NCI-H1105 (cell line): ENCODE measurements at places on chromosomes 16 and 17.

GRCh38 chr17:15411384-15412198 is 55.8 kb downstream of the CDRT4 start:
- no peak for DNase-seq

- DNase-seq = no peak
Measured at GRCh38 chr16:82767808-82768207, 141.0 kb downstream of the CDH13 start.

- peak; percentile 82 for DNase-seq
Measured at GRCh38 chr17:81566461-81567126, 14.4 kb upstream of the FAAP100 start.

- no peak for DNase-seq
Measured at GRCh38 chr17:52147872-52148271, 10.6 kb downstream of the CA10 start.

DNA sequence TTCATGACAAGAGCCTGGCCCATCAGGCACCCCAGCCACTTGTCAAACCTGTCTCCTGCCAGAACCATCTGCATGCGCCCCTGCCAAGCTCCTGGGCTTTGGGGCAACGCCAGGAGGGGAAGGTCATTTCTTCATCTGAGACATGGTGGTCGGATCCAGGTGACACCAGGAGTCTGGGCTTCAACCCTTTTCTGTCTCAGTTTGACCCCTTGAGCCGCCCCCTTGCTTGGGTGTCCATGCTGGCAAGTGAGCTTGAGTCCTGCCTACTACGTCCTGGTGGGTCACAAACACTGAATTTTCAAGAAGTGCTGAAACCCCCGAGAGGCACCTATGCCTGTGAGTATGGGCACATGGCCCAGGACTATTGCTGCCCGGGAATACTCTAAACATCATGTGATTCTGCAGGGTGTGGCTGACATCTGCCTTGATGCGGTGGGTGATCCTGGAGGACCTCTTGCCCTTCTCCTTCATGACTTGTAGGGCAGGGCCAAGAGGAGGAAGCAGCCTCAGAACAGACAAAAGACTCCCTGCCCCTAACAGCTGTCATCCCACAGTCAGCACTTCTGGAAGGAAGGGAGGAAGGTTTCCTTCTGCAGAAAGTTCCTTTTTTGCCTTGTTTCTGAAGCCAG is 43.4 kb downstream of the TNFRSF13B start:
- DNase-seq = no peak

DNA sequence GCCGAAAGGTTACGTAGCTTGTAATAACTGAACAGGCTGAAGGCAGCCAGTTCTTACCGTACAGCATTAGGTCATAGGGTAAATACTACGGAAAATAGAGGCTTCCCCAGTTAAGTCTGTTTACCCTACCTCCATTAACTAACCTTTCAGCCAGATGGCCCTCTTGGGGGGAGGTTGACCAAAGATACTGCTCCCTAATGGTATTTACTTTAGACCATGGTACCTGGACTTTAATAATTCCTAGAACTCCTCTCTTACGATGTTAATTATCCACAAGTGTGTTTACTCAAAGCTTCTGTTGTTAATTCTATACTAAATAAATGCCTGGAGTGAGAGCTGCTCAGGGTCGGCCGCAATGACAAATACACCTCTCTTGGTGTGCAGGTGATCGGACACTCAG is 9.8 kb upstream of the ADAT1 start:
- no peak for DNase-seq

- no peak for DNase-seq
Measured at GRCh38 chr16:62059527-62059926, 23.3 kb upstream of the CDH8 start.

- peak; percentile 50 for DNase-seq
Measured at GRCh38 chr17:1241929-1242328, 28.3 kb upstream of the BHLHA9 start.

DNA sequence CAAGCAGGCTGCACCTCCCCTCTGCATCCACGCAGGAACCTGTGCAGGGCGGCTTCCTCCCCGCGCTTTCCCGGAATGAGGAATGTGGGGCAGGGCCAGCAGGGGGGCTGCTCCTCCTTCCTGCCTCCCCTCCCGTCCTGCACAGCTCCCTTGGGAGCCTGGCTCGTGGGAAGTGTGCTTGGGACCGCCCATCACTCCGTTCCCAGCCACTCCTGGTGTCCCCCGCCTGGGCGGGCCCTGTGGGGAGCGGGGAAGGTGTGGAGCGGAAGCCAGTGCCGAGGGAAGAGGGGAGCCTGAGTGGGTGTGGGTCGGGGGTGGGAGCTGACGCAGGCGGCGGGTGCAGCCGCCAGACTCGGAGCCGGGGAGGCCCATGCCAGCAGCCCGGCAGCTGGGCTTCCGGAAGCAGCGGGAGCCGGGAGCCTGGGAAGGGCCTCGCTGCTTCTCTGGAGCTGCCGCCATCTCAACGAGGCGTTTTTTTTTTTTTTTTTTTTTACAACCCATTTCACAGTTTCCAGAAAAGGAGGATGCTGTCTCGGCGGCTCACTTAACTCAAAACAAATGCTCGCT is 24.1 kb downstream of the BAHCC1 start:
- DNase-seq = peak; percentile 80

DNA sequence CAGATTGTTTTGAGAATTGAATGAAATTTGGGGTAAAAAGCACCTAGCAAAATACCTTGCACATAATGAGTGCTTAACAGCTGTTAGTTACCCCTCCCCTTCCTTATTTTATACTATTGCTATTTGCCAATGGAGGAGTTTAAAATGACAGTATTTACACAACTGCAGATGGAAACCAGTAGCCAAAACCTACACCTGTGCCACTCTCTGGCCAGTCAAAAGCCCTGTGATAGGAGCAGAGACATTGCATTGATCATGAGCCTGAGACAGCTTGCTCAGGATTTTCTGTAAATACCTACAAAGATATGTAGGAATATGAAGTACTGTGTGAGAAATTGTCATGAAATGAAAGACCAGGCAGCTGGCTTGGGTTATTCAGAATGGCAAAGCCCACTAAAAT is 115.3 kb upstream of the HLF start:
- DNase-seq = no peak

DNA sequence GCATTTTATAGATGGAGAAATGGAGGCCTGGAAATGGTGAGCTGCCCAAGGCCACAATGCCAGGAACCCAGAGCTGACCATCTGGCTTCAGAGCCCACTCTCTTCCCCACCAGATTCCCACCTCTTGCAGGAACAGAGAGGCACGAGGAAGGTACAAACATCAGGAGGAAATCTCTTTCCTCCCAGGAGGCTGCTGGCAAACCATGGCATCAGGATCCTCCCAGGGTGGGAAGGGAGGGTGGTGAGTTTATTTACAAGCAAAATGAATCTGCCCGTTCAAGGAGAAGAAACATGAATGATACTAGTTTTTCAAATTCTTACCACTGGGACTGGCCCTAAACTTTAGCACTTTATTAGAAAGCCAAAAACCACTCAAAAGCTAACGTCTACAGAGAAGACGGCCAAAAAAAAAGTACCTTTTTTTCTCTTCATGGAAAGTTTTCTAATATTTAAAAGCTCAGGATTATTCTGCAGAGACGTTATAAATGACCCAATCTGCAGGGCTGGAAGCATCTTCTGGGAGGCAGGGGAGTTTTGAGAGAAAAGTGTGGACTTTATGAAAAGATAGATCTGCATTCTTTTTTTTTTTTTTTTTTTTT is 79.1 kb downstream of the NXN start:
- no peak for DNase-seq

DNA sequence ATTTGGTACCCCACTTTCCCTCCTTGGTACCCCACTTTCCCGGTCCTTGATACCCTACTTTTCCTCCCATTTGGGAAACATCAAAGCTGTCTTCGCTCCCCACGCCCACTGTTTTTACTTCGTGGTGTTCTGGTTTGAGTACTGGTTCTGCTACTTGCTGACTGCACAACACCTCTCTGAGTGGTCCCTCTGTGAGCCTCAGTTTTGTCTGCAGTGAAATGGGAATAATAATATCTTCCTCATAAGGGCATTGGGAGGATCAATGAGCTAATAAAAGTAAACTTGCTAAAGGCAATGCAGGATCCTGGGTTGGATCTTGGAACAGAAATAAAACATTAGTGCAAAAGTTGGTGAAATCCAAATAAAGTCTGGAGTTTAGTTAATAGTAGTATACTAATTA is 70.0 kb upstream of the CLEC18A start:
- no peak for DNase-seq

DNA sequence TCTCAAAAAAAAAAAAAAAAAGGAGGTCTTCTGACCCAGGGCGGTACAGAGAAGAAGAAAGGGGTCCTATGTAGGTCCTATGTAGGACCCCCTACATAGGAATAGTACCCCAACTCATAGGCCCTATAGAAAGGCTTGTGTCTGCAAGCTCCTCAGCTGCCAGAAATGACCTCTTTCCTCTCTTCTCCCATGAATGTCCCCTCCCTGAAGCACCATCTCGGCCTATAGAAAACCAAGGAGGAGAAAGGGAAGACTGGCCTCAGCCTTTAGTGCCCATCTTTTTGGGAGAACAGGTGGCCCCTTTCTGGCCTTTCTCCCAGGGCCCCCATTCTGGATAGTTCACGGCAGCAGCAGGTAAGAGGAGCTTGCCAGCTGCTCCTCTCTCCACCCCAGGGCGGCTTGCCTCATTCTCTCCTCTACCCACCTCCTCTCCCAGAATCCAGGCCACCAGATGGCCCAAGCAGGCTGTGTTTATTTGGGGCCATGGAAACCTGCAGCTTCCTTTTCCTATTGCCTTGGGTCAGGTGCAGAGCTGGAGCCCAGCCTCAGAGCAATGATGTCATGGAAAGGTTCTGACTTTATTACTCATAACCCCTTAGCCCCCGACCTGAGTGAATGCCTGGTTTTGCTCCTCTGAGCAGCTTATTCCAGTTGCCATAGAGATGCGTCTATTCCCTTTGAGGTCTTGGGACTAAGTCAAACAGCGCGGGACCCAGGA is 1.6 kb upstream of the MRPL58 start:
- DNase-seq = no peak

GRCh38 chr16:54342966-54343365 is 56.4 kb upstream of the IRX3 start:
- DNase-seq = no peak

- DNase-seq = no peak
Measured at GRCh38 chr17:43620147-43620546, 41.6 kb downstream of the MEOX1 start.

DNA sequence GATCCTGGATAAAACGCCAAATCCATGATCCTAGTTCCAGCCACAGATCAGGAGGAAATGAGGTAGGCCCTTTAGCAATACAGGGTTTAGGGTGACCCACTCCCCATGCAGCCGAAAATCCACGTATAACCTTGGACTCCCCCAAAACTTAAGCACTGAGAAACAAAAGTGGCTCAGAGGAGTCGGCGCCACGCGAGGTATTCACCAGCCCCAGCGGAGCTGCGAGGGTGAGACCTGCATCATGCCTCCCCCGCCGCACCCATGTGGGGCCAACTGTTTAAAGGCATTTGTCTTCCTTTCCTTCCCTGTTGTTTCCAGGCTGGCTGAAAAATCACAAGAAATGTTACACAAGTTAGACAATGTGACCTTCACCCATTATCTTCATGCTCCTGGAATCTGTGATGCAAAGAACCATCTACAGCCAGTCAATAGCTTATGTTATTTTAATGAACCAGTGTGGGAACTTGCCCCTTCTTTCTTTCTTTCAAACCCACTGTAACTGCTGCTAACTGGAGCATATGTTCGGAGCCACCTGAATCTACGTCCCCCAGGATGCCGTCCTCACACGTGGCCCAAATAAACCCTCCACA is 98.2 kb upstream of the METRNL start:
- DNase-seq = no peak

GRCh38 chr16:54326266-54326662 is 39.7 kb upstream of the IRX3 start:
- no peak for DNase-seq
